MCF 10A (cell line): ENCODE measurements at places on chromosomes 13 and 19.

- DNase-seq, result no peak
Observed at GRCh38 chr19:31249217-31249616, 100.0 kb downstream of the TSHZ3 start.

DNA sequence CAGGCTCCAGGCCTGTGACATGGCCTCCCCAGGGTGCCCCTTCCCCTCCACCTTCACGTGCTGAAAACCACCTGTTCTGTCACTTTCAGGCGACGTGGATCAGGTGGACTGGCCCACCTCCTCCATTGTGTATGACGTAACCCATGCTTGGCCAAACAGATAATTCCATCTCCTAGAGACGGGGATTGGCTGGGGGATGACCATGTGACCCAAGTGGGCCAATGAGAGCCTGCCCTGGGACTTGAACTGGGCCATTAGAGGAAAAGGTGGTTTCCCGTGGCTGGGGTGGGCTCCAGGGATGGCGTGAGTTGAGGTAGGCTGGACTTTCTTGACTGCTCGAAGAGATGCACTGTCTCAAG lies 3.6 kb upstream of the ADAMTSL5 start:
- no peak for DNase-seq

- no peak for DNase-seq
Observed at GRCh38 chr19:39641773-39642172, 13.9 kb upstream of the LGALS16 start.

DNA sequence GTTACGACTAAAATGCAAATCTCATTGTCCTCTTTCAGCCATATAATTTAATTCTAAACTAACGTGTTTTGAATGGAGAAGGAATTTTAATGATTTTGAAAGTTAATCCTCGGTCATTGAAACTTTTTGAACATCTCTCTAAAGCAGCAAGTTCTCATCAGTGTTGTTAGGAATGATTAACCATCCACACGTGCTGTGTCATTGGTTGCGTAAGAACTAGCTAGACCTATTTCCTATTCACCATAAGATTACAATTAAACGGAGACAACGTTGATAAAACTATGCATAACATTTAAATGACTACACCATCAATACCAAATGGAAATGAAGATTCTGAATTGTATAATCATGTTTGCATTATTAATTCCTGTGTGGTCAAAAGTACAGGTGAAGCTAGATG lies 155.6 kb upstream of the IRS2 start:
- peak; percentile 59 for DNase-seq

GRCh38 chr19:29001141-29001581 lies 211.8 kb downstream of the UQCRFS1 start:
- DNase-seq, result no peak

GRCh38 chr19:40813182-40813581 lies 14.2 kb downstream of the EGLN2 start:
- DNase-seq, result no peak
